SW480 (cell line): ENCODE measurements at places on chromosomes 5 and 9.

- DNase-seq: no peak
These were observed 16.8 kb downstream of the ACSL6 start for GRCh38 chr5:131994533-131995226.

- DNase-seq: no peak
These were observed 16.3 kb downstream of the FAM163B start for GRCh38 chr9:133592731-133593409.

DNA sequence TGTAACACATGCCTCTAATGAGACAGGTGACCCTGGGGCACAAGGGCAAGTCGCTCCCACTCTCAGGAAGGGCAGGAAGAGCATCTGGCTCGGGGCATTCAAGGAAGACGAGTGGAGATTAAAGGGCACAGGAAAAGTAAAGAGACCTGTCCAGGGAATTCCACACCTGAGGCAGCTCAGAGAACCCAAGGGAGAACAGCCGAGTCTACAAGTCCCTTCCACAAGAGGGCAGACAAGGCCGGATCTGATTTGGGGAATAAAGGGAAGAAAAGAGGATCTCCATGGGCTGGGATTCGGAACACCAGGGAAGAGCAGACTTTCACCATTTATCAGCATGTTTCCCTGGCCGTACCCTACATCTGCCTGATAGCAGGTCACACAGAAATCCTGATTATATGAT, 28.1 kb downstream of the GPX3 start:
- DNase-seq: no peak

DNA sequence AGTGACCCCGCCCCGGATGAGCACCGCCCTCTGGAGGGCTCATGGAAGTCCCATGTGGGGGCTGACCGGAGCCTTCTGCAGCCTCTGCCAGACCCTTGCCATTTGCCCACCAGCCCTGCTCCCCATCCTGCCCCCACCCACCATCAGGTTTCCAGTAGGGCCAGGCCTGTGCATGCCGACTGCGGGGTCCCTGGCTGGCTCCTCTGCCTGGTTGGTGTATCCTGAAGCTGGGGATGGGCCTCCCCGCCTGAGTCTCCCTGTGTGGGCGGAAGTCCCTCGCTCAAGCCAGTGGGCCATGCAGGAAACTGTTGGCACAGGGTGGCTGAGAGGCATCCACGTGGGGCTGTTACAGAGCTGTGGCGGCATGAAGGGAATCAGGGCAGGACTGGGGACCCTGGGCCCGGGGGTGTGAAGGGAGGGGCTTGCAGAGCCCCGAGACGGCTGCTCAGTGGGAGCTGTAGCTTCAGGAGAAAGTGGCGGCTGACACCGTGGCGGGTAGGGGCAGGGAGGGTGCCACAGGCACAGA, 88.7 kb downstream of the RXRA start:
- DNase-seq: no peak

GRCh38 chr5:74542482-74542881, 98.0 kb downstream of the ENC1 start:
- no peak for DNase-seq

- DNase-seq: no peak
These were observed 28.8 kb upstream of the CAVIN4 start for GRCh38 chr9:100549048-100549447.

DNA sequence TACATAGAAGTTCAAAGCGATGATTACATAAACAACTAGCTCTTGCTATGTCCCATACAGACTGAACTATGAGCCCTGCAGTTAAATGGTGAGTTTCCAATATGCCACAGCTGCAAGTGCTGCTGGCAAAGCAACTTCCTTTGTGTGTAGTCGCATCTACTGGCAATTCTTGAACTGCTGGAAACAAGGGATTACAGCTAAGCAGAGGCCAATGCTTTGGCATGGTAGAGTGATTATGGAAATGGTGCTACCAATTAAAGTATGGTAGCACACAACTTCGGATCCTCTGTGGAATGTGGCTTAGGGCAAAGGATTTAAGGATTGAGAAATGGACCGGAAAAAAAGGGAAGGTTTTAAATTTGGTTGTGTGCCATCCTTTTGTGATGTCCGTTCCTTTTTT, 856.6 kb downstream of the MAT2B start:
- DNase-seq: no peak

DNA sequence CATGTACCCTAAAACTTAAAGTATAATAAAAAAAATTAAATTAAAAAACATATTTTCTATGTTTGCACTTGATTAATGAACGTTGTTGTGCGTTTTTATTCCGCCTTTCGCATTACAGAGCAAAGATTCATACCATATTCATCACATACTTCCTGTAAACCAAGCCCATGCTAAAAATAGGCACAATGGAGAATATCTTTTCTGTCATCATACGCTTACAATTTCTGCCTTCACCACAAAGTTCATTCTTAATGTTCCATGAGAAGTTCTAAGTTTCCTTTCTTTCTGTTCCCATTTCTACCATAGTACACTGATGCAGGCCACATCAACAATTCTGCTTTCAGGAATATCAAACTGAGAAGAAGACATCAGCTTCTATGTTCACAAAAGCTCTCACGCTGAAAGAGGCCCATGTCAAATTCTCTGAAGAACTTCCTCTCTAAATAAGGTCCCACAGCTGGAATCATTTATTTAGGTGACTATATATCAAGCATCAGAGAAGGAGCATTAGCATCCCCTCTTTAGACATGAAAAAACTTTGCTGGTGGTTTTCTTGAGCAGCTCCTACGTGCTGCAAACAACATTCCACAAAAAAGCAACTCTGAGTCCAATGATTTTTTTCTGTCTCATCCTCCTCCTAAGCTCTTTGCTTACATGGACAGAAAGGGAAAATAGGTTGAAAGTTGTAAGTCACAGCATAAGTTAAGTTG, 456.4 kb downstream of the CDH10 start:
- DNase-seq: no peak

GRCh38 chr9:93319992-93320500, 131.4 kb upstream of the FAM120A start:
- no peak for DNase-seq

- no peak for DNase-seq
These were observed 576.2 kb downstream of the BNC2 start for GRCh38 chr9:16294133-16294770.

- peak; percentile 28 for DNase-seq
These were observed 829.6 kb upstream of the ZNF608 start for GRCh38 chr5:125575891-125576505.

DNA sequence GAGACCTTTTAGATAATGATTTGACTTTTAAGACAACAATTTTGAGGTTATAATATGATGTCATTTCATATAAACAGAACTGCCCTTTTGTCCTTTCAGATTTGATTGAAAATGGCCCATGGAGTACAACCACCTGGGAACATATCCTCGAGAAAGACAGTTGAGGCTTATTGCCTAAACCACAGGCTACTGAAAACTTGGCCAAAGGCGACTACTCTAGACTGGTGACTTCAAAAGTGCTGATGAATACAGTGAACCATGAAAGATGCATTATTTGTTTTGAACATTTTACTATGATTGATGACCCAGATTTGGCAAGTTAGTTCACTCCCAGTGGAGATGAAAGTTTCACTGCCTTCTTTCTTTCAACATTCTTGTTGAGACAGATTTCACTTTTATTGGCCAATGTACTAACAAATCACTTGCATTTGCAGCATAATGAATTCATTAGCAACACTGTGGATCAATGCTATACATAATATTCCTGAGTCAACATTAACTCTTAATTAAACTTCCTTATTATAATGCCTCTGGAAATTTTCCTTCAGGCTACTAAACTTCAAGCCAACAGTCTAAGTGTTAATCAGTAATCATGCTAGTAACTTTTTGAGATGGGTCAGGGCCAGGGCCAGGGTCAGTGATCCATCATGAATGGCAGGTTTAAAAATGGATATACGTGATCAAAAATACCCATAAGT, 480.3 kb downstream of the RAB3C start:
- DNase-seq: no peak

- no peak for DNase-seq
These were observed 6.0 kb downstream of the KIF24 start for GRCh38 chr9:34322899-34323591.

GRCh38 chr5:60586307-60586901, 113.6 kb downstream of the DEPDC1B start:
- DNase-seq: peak; percentile 5

DNA sequence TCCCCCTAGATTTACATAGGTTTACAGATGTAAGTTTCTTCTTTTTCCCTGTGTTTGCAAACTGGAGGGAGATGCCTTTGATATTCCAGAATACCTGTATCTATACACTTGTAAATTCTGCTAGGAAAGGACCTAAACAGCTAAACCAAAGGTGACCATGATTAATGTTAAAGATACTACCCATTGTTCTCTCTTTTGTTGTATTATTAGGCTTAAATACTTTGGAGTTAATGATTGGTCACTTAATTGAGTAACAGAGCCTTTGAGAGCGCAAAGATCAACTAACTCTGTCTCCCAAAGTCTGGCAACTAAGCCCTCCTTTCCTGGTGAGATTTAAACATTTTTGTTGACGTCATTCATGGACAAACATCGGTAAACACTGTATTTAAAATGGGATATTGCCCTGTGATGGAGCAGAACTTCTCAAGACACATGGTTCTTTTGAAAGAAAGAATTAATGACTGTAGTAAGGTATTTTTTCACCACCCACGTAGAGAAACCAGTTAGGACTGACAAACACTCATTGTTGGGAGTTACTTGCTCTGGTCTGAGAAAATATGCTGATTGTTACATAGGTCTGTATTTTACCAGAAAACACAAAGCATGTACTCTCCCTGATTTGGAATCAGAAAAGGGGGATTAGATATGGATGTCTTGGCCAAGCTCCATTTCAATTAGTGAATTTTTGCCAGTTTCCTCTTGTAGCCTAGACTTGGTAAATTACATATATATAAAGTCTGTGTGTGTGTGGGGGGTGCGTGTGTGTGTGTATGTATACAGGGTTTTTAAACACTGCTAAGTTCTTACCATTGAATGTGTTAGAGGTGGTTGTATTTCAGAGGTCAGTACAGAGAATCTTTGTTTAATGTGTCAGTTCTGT, 4.6 kb downstream of the VCAN start:
- DNase-seq: no peak

GRCh38 chr9:93964685-93965084, 9.5 kb upstream of the BARX1 start:
- DNase-seq: no peak
